ENCODE measurements at places on chromosomes 3 and 15.

DNA sequence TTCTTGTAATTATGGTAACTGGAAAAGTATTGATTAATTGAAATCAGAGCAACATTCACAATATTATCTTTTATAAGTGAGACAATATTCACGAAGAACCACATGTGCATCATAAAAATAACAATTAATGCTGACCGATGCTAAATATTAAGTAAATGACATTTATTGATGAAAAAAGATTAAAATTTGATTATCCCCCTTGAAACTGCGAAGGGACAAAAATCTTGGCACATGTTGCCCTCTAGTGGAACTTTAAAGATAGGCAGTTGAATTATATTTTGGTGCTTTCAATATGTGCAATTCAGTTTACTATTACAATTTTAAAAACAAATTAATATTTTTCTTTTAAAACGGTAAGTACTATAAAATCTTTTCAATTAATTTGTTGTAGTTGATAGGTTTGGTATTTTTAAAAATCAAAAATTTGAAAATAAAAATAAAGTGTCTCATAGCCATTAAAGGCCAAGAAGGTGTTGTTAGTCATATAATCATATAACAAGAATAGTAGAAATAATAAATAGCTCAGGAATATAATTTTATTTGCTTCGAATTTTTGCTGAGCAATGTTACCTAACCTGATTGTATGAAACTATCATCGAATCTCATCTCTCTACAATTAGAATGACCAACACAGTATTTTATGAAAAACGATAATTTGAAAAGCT is 270.2 kb downstream of the ROBO1 start:
- peak; percentile 40 for DNase-seq

- DNase-seq = peak; percentile 5
Measured at GRCh38 chr15:68449389-68449788, 17.4 kb upstream of the ITGA11 start.

DNA sequence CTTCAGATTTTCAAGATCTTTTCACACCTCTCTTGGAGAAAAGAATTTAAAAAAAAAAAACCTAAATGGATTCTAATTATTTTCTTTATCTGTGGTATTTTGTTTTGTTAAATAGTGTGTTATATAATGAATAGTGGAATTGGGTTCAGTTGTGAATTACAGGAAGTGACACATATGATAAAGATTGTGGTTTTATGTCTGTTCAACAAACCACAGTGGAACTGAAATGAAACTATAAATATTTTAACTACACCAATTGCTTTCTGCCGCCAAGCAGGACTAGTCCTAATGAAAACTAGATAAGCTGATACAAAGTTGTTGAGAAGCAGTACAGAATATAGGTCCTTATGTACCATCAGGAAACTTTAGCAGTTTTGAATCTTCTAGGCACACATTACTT is 121.6 kb downstream of the UBE2E2 start:
- no peak for DNase-seq

- no peak for DNase-seq
Measured at GRCh38 chr3:9793161-9793781, 389 bp downstream of the ARPC4 start.

DNA sequence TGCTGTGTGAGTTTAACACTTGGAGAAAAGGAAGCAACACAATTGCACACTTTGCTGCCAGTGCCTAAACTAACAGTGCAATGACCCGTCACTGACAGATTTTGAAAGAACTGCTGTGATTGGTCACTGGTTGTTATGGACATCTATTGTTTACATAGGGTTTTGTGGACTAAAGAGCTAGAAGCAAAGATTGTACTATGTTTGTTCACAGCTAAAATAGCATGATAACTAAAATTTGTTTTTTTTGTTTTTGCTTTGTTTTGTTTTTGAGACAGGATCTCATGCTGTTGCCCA is 112.4 kb upstream of the GOLGA8J start:
- DNase-seq = no peak

- peak; percentile 53 for DNase-seq
Measured at GRCh38 chr3:85801955-85802354, 843.2 kb downstream of the CADM2 start.

DNA sequence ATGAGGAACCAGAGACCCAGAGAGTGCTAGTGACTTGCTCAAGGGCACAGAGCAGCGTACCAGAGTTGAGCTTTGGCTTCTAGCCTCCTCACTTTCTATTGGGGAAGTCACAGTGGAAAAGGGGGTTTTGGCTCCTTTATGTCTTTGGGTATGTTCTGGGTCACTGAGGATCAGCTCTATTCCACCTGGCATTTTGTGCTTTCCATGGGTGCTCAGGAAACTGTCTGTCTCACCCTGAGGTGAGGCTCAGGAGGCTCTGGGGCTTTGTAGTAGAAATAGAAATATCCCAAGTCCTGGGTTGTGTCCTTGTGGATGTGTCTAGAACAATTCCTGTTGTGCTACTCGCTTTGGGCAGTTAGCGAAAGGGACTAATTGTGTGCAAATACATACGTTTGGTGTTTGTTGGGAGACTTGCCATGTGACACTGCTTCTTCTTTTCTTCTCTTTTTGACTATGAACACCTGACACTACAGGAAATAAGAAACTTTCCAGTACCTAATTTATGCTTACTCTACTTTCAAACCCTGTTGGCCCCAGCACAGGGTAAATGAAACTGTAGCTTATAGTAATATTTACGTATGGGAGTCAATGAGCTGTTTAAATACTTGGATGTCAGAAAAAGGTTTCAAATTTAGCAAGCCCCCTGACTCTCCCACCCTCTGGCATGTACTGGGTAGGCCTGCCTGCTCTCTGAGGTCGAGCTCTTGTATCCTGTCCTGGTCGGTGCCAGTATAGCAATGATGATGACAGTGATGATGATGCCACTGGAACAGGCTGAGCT is 35.6 kb downstream of the SMAD3 start:
- no peak for DNase-seq
